SJCRH30 (cell line): ENCODE measurements at places on chromosomes 5 and 9. TPM values are rescaled to one million over a fixed set of nuclear protein-coding genes. Genes with fewer than 3 reads are reported as not detected.

DNA sequence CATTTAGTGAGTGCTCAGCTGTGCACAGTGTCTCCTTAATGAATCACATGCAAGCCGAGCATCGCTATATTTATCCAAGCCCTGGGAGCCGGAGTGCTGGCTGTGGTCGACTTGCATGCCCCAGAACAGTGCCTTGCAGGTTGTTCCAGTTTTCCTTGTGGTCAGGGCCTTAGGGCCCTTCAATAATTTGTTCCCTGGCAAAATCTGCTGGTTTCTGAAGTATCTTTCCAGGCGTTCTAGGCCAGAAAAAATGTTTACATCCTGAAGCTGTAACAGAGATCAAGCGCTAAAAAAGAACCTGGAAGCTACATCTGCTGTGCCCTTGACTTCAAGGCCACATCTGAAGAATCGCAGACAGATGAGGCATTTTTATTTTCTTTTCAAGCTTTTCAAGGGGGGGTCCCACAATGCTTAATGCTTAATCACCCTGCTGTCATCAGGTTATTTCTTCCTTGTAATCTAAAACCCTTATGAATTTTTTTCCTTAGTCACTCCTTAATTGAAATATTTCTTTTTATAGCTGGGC, 105.8 kb downstream of the DOCK2 start:
- DNase-seq: no peak

DNA sequence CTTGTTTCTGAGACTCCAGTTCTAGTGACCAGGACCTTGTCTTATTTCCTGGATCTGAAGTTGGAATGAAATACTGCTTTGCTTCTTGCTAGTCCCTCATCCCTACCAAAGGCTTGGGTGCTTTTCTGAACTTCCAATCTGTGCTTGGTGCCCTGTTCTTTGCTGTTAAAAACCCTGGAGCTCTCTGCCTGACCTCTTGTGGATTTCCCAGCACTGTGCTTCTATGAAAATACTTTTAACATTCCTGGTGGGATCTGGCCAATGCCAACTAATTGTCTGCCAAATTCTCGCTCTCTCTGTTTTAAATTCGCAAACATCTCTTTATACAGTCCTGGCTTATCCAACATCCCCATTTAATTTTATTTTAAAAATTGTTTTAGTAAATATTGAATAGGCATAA, 26.7 kb upstream of the CSNK1G3 start:
- no peak for DNase-seq

DNA sequence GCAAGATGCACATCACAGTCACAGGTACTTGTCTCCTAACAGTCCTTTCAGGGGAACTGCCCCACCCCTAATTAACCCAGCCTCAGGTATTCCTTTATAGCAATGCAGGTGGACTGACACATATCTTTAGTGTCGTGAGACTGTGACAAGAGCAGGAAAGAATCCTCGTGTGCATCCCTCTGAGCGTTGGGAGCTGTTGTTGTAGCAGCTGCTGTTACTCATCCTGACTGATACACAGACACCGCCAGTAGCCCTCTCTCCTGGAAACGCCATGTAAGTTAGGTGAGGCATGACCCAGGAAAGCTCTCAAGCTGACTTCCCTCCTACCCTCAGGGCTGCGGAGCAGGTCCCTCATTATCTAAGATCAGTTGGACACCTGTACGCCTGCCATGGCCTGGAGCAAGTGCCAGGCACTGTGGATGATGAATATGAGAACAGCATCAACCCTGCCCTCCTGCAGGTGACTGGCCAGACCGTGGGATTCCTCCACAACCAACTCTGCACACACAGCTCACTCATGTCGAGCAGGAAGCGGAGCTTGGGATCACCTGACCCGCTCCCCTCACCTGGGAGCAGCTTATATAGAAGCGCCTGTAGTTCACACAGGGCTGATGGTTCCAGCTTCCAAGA, 10.2 kb upstream of the LCN15 start:
- no peak for DNase-seq

GRCh38 chr5:123916345-123917121, 404.6 kb downstream of the CSNK1G3 start:
- DNase-seq: peak; percentile 19

DNA sequence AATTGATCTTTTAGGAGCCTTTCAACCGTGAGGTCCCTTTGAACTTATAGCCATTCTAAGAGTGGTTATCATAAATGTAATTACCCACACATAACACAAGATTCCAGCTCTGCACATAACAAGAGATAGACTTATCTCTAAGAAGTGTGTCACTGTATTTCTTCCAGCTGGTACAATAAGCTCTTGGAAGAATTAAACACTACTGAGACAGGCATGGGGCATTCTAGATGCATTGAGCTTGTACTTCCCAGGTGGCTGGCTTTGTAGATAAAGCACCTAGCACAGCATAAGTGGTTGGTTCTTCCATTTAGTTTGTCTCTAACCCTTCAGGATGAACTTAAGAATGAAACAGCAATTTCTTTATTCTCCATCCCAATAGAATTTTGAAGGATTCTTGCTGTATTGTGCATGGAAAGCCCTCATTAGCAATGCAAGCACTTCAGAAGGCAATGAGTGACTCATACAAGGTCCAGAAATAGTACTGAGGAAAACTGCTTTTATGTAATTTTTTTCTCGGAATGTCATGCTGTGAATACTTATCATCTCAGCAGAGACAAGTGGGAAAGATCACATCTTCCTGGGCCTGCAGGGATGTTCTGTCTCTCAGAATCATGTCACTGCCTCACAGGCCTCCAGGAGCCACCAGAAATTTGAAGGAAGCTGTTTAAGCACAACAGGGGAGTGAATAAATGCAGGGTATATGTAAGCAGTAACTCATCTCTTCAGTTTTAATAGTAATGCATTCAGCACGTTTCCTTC, 91.1 kb upstream of the CD180 start:
- DNase-seq: no peak

- DNase-seq: no peak
These were observed 2.2 kb downstream of the CACFD1 start for GRCh38 chr9:133461975-133462374.

GRCh38 chr9:130561056-130561455, 18.3 kb upstream of the FUBP3 start:
- DNase-seq: peak; percentile 42

GRCh38 chr5:87081511-87082372, 185.9 kb upstream of the RASA1 start:
- DNase-seq: no peak

GRCh38 chr5:157050050-157050449, 8.9 kb downstream of the HAVCR1 start:
- no peak for DNase-seq

DNA sequence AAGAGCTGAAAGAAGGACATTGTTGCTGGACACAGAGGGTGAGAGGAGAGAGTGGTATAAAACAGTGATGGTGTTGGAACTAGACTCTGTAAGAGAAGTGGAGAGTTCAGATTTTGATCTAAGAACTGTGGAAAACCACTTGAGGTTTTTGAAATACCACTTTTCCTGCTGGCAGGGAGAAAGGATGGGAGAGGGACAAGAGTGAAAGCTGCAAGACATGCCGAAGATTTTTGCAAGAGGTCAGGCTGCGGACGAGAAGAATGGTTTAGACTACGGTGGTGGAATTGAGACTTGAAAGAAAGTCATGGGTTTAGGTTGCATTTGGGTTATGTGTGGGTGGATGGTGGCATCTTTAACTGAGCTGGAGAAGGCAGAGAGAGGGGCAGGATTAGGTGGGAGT, 202.2 kb upstream of the RPS23 start:
- no peak for DNase-seq

GRCh38 chr5:166898166-166898565, 1393.3 kb upstream of the WWC1 start:
- DNase-seq: no peak

DNA sequence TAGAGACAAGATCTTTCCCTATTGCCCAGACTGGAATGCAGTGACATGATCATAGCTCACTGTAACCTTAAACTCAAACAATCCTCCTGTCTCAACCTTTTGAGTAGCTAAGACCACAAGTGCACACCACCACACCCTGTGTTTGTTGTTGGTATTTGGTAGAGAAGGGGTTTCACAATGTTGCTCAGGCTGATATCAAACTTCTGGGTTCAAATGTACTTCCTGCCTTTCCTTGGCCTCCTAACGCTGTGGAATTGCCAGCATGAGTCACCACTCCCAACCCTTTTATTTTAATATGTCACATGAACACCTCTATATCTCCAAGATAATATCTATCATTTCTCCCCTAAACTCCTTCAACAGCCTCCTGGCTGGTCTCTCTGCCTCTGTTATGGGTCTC, 719.0 kb downstream of the PTPRD start:
- no peak for DNase-seq

- DNase-seq: no peak
These were observed 117.5 kb upstream of the OR13F1 start for GRCh38 chr9:104386425-104387069.

DNA sequence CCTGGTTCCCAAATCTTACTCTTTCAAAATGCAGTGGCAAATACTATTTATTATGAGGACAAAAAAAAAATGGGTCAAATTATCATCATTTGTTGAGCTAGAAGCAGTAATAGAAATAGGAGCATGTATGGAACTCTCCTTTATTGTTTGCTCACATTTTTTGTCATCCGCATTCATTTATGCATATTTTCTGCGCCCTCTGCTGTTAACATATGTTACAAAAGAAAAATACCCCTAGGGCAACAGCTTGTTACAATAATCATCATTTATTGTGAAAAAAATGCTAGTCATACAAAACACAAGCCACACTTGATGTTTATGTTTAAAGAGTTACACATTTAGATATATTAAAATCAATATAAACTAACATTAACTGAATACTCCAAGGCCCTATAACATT, 328.2 kb downstream of the TUSC1 start:
- DNase-seq: peak; percentile 7

GRCh38 chr9:35254237-35254636, 92.4 kb downstream of the UNC13B start:
- no peak for DNase-seq

DNA sequence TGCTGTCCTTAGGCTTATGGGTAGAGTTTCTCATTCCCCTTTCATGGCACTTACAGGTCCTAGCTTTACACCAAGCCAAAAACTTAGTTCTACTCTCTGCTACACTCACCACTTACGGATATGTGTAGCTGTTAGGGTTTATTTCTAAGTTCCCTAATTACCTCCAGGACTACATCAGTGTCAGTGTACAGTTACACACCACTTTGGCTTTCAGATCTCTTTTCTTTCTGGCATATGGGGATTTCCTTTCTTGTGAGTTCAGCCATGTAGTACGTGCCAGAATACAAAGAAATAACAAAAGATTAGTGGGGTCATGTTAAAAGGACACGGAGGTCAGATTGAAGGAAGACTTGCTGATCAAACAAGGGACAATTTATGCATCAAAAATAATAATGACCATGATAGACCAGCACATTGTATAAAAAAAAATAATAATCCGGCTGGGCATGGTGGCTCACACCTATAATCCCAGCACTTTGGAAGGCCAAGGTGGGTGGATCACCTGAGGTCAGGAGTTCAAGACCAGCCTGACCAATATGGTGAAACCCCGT, 41.8 kb downstream of the LYRM7 start:
- no peak for DNase-seq

- DNase-seq: no peak
These were observed 910 bp downstream of the TDRD7 start for GRCh38 chr9:97412626-97413385.

- no peak for DNase-seq
These were observed 131.4 kb downstream of the CD180 start for GRCh38 chr5:67065237-67065636.

- DNase-seq: no peak
These were observed 12.8 kb downstream of the ENC1 start for GRCh38 chr5:74627646-74628279.

GRCh38 chr5:10746711-10747110, 14.3 kb downstream of the DAP start:
- no peak for DNase-seq

GRCh38 chr5:163915481-163915961, 410.1 kb downstream of the MAT2B start:
- DNase-seq: peak; percentile 46

GRCh38 chr5:104345222-104346016, 782.8 kb upstream of the NUDT12 start:
- no peak for DNase-seq

GRCh38 chr5:137730336-137730735, 5.6 kb downstream of the KLHL3 start:
- no peak for DNase-seq

GRCh38 chr9:125564631-125565030, 142.4 kb downstream of the MAPKAP1 start:
- no peak for DNase-seq

GRCh38 chr5:170581211-170581610, 77.4 kb downstream of the KCNIP1 start:
- DNase-seq: peak; percentile 86

- DNase-seq: no peak
These were observed 233.0 kb downstream of the PRR16 start for GRCh38 chr5:120697147-120697546.

DNA sequence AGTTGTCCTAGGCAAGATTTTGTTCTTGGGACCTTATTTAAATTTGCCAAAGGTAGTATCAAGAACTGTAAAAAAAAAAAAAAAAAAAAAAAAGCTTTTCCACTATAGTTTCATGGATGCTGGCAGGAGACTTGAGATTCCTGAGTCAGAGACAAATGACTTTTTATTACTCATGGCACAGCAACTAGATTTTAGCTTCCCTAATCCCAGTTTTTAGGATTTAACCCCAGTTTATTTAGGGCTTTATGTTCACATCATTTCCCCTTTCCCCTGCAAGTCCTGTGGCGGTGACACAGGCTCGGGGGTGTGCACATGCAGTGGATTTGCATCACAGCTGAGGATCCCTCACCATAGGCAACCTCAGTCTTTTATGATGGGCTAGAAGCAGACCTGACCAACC, 144.9 kb downstream of the GOLPH3 start:
- no peak for DNase-seq

GRCh38 chr5:172768098-172768572, 2.9 kb downstream of the DUSP1 start:
- DNase-seq: no peak

Gene CDO1
- 0.23 TPM in 1 of 2 replicates, not detected in the other for total RNA-seq

Gene HSD17B3
- 0.20 and 0.23 TPM in 2 replicates for total RNA-seq

Gene RAB3C
- total RNA-seq: not detected in 2 replicates

Gene IRGM
- not detected in 2 replicates for total RNA-seq

Gene GNA14
- total RNA-seq: not detected in 2 replicates

Gene IL9
- not detected in 2 replicates for total RNA-seq

Gene OTP
- total RNA-seq: not detected in 2 replicates

Gene IFNA21
- not detected in 2 replicates for total RNA-seq

Gene DOCK8
- total RNA-seq: 1.9 and 2.2 TPM in 2 replicates

Gene CHSY3
- 1.8 and 1.9 TPM in 2 replicates for total RNA-seq

Gene HTR4
- total RNA-seq: 0.06 TPM in 1 of 2 replicates, not detected in the other

Gene NR5A1
- not detected in 2 replicates for total RNA-seq

Gene PRRX2
- total RNA-seq: 0.18 and 0.20 TPM in 2 replicates

Gene PHF24
- total RNA-seq: not detected in 2 replicates

Gene SLC2A6
- total RNA-seq: 20.3 and 23.4 TPM in 2 replicates

Gene PBX3
- total RNA-seq: 69.5 and 75.9 TPM in 2 replicates

Gene PCDHGB3
- 5.2 and 7.4 TPM in 2 replicates for total RNA-seq

Gene COL5A1
- 30.9 and 32.1 TPM in 2 replicates for total RNA-seq

Gene SLC1A1
- not detected in 2 replicates for total RNA-seq

Gene ICE1
- total RNA-seq: 23.8 and 27.0 TPM in 2 replicates

Gene ECM2
- not detected in 2 replicates for total RNA-seq

Gene QRFP
- not detected in 2 replicates for total RNA-seq
